ENCODE measurements at places on chromosomes 12 and 14.

- DNase-seq = peak; percentile 45
These were observed 53.8 kb downstream of the SSH1 start for GRCh38 chr12:108803428-108804105.

- DNase-seq = no peak
These were observed 498 bp downstream of the GPR132 start for GRCh38 chr14:105064721-105065143.

- DNase-seq = no peak
These were observed 14.1 kb downstream of the ALDH1L2 start for GRCh38 chr12:105069936-105070702.

DNA sequence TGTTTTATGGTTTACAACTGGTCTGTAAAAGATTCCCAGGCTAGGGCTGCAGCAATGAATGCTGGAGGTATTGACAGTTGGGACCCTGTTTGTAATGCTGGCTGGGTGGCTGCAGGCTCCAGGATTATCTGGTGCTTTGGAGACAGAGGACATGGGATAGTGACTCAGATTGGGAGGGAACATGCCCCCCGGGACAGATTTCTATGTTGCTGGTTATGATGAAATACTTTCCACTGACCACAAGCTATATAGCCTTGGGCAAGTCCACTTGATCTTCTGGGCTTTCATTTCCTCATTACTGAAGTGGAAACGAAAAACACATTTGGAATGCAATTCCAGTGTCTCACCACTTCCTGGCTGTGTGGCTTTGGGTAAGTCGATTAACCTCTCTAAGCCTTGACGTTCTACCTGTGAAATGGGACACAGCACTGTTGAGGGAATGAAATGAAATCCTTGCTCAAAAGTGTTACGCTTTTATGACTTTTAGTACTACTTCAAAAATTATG lies 6.3 kb upstream of the TPCN1 start:
- DNase-seq = no peak

DNA sequence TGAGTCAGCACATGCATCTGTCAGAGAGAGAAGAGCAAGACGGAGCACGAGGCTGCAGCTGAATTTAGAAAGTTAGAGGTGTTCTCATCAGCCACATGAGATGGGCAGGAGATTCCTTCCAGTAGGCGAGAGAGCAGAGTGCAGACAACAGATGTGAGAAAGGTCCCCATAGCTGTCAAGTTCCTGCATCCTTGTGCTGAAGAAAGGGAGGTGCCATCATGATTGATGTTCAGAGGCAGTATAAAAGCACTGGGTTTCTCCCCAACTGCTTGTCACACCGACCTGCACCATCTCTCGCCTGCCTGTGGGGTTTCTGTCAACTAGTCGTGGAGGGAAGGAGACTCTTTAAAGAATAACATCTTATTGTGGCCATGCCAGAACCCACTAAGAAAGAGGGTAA lies at the start of gene MYBPC1:
Gene MYBPC1, plus strand, starts transcription at position 272 of the 400 bp plus-strand sequence. Its CDS starts 100 bp downstream, at position 372.
- no peak for DNase-seq

- DNase-seq = no peak
These were observed 650 bp downstream of the HEBP1 start for GRCh38 chr12:12999271-12999958.

- DNase-seq = no peak
These were observed 116.1 kb downstream of the PLEKHA5 start for GRCh38 chr12:19245666-19246065.

Data from NCI-H1092 (cell line).